Fibroblast of lung (primary cell): ENCODE measurements at places on chromosomes 16 and 17.
A peak's percentile ranks its signal among the peaks of the same experiment; 100 is the strongest.

- DNase-seq, result peak; percentile 42
Observed at GRCh38 chr17:31487648-31488263, 96.3 kb downstream of the RAB11FIP4 start.

- DNase-seq, result no peak
Observed at GRCh38 chr16:73385696-73386095, 337.8 kb upstream of the ZFHX3 start.

- DNase-seq, result peak; percentile 35
Observed at GRCh38 chr17:30290696-30291542, 825 bp downstream of the BLMH start.

GRCh38 chr17:79651266-79651665 lies 40.4 kb upstream of the RBFOX3 start:
- DNase-seq, result no peak

DNA sequence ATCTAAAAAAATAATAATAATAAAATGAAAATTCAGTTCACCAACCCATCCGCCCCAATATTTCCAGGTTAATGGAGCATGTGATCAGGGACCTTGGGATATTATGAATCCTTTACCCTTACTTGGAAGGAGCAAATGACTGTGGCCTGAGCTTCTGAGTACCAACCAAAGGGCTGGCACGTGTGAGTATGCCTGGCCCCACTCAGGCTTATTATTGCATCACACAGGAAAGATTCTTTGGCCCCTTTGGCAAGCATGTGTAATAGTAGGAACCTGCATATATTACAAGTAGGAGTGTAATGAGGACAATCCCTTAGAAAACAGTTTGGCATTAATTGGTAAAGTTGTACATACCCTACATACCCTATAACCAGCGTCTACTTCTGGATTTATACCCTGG lies 7.2 kb upstream of the C17orf78 start:
- peak; percentile 58 for DNase-seq

DNA sequence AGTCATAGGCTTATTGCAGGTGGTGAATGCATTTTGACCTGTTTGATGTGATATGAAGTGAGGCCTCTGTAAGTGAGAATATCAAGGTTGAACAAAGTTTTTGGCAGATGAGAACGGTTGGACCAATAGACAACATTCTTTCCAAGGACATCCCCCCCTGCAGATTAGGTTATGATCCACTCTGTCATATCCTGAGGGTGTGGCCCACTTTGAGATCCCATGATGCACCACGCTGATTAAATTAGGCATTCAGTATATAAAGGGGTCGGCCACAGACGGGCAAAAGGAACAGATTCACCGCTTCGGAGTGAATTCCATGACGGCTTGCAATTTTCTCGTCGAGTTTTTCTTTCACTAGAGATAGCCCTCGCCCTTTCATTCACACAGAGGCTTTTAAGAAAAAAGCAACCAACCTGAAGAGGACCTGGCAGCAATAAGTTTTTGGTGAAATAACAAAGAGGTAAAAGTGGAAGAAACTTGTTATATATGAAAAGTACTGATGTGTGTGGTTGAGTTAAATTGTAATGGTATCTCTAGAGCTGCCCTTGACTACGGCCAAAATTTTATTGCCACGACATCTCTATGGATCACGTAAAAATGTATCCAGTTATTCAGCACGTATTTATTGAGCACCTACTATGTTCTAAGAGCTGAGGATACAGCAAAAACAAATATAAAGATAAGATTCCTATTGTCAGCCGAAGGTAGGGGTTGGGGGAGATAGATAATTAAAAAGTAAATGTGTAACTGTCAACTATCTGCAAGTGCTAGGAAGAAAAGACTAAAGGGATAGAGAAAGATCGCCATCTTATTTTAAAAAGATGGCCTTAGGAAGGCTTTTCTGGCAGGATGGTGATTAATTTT lies 1.7 kb upstream of the RBBP6 start:
- no peak for DNase-seq

- no peak for DNase-seq
Observed at GRCh38 chr16:22220714-22221113, 14.6 kb downstream of the EEF2K start.

DNA sequence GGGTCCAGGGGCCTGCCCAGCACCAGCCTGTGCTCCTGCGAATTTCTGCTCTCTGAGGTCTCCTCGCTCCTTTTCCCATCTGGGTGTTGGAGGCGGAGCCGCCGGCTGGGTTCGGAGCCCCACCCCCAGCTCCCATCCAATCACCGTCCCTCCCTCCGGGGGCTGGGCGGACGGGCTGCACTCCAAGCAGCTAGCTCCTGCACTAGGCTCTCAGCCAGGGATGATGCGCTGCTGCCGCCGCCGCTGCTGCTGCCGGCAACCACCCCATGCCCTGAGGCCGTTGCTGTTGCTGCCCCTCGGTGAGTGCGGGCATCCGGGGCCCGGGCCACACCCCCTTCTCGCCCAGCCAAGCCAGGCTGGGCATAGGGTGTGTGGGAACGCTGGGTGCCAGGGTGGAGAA lies at the start of gene NRN1L:
Gene NRN1L, plus strand, starts transcription at position 202 of the 400 bp plus-strand sequence. Its CDS starts 19 bp downstream, at position 221.
- peak; percentile 84 for DNase-seq

- peak; percentile 61 for DNase-seq
Observed at GRCh38 chr16:88337021-88337420, 45.7 kb upstream of the ZNF469 start.

DNA sequence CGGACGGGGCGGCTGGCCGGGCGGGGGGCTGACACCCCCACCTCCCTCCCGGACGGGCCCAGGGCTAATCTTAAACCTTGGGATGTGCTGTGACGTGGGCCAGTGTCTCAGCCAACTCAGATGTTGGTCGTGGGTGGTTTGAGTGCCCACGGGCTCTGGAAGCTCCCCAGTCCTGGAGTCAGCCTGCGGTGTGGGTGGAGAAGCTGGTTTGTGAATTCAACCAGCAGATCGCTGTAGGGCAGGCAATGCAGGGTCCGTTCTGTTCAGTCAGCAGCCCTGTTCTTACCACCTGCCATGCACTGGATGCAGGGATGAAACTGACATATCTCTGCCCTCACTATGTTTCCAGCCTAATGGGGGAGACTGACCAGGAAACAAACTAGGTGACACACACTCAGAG lies 8.0 kb upstream of the ZNF500 start:
- no peak for DNase-seq

DNA sequence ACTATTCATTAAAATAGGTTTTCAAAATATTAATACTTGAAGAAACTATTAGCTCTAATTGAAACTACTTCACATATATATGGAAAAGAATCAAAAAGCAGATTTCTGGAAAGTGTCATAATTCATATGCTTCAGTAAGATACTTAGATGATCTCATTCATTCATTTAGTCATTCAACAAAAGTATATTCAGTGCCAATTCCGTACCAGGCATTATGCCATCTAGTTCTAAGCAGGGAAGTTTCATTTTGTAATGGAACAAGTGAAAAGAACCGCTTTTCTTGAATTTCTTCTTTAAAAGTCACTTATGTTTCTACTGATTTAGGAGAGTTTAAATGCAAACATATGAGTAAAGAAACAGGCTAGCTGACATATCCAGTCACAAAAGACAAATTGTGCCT lies 118.3 kb upstream of the FAM20A start:
- DNase-seq, result peak; percentile 25

DNA sequence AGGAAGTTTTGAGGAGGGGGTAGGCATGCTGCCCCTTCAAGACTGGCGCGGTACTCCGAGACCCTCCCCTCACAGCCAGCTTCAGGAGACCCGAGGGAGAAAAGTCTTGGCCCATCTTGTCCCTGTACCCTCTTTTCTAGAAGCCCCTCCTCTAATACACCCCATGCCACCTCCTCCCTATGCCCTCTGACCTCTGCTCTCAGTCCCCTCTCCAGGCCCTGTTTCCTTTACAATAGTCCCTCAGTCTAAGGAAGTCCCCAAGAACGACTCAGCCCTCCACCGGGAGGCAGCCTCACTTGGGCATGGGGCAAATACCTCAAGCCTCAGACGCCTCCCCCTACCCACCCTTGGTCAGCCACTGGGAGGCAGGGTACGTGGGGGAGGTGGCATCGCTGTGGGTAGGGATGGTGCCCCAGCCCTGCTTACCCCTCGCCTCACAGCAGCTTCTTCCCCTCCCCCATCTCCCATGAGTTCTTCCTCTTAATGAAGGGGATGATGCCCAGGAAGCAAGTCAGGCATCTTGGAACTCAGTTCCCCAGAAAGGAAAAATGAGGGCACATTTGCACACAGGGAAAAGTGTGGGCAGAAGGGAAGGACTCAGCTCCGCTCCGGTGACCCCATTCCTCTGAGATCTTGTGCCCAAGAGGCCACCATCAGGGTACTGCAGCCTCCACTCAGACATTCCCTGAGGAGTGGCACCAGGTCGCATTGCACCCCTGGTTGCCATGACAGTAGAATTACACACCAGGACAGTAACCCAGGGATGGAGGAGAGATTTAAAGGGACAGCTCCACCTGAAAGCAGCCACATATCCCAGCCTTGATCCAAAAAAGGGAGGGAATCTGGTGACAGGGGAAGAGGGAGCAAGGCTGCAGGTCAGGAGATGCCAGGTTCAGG lies 6.2 kb downstream of the MPP2 start:
- no peak for DNase-seq

- no peak for DNase-seq
Observed at GRCh38 chr17:27268394-27269085, 25.4 kb upstream of the WSB1 start.

- DNase-seq, result peak; percentile 98
Observed at GRCh38 chr17:55285340-55286301, 20.9 kb downstream of the HLF start.
